Thoracic aorta (tissue), 2 donors: ENCODE measurements at places on chromosomes 3 and 15. TPM values are rescaled to one million over a fixed set of nuclear protein-coding genes. Genes with fewer than 3 reads are reported as not detected.

DNA sequence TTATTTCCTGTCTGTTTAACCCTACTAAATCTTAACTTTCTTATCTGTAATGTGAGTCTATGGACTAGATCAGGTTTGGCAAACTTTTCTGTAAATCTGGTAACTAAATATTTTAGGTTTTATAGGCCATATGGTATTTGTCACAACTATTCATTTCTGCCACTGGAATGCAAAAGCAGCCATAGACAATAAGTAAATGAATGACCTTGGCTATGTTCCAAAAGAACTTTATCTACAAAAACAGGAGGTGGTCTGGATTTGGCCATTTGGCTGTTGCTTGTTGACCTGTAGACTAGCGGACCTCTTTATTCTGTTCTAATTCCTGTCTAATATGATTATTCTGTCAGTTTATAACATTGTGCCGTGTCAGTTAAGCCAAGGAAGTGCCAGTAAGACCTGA is 314.2 kb downstream of the LPP start:
- DNase-seq, result no peak

GRCh38 chr3:171585039-171585438 is 124.8 kb upstream of the TNIK start:
- no peak for DNase-seq

DNA sequence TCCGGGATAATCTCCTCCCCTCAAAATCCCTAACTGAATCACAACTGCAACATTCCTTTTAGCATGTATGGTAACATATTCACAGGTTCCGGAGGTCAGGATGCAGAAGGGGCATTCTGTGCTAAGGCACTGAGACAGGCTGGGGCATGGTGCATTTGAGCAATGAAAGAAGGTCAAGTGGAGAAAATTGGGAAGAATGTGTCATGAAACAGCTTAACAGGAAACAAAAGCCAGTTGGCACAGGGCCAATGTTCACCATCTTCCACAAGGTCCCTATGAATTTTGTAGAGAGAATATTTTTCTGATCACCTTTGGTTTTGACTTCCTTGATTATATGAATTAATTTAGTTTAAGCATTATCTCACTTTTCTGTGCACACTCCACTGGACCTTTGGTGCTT is 587.7 kb upstream of the NR2F2 start:
- no peak for DNase-seq

- DNase-seq, result no peak
Observed at GRCh38 chr3:122299872-122300460, 25.1 kb upstream of the CSTA start.

DNA sequence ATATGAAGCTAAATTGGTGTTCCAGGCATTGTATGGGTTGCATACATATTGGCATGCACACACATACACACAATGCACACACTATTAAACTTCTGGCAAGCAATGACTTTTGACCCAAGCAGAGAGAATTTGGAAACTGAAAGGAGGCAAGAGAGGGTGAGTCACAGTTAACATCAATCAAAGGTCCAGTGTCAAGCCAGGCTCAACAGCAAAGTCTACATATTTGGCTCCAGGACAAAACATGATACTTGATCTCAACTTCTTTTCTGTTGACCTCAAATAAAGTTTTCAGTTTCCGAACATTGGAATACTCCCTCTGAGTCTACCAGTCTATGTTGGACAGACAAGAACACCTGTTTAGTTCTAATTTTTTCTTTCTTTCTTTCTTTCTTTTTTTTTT is 28.3 kb downstream of the IL12A start:
- DNase-seq, result no peak

GRCh38 chr3:37595784-37596180 is 265.9 kb upstream of the CTDSPL start:
- no peak for DNase-seq

GRCh38 chr3:11327619-11328018 is 55.4 kb downstream of the ATG7 start:
- no peak for DNase-seq

DNA sequence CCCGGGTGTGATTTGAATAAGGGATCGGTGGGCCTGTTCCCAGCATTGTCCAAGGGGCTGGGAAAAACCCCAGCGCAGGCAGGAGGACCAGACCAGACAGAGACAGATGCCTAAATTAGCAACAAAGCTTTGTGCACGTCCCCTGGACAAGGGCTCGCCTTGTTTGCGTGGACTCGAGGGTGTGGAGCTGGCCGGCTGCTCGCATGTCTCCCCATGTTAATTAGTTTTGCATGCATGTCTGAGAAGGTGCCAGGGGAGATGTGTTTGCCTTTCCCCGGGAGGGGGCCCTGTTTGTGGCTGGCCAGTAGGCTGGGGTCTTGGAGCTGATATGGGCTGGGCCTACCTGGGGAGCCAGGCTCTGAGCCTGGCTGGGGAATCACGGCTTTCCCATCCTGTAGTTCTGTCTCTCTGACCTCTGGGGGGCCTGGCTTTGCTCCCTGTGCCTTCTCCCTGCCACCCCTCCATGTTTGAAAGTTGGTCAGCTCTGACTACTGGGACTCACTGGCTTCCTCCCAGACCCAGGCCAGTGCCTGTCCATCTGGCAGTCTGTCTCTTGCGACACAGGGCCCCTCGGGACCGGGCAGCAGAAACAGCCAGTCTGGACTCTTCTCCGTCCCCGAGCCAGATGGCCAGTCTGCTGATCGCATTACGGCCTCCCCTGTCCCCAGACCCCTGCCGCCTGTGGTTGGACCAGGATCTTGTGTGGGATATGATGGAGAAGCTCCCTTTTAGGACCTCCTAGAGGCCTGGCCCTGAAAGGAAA is 55.4 kb upstream of the POLG start:
- no peak for DNase-seq

DNA sequence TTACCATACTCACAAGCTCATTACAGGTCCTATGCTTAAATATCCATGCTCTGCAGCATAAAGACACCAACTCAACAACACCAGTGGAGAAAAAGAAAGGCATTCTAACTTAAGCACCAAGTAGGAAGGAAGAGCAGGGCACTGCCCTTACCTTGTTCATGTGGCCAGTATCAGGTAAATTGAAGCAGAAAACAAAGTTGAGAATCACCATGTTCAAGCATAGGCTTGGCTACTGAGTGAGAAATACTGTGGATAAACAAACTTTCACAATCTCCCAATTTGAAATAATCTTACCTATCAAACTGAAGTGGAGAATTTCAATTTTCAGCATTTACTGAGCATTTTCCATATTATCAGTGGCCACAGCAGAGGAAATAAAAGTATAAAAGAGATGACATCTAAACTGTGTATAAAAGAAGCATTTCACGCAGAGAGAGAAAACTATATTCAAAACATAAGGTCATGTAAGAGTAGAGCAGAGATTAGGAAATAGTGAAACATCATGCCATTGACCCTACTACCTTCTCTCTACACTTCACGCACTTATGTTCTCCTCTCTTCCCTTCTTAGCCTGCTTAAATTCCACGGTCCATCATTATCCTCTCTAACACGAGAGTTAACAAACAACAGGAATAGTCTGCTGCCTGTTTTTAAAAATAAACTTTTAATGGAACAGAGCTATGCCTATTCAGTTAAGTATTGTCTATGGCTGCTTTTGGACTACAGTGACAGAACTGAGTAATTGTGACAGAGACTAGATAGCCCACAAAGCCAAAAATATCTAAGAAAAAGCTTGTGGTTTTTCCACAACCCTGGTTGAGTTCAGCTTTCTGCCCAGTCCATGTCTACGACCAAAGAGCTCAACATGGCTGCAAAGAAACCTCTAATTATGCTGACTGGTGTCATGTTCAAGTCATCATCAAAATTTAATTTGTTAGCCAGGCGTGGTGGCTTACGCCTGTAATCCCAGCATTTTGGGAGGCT is 142.5 kb downstream of the NR1I2 start:
- DNase-seq, result no peak

GRCh38 chr15:92886815-92887214 is 13.3 kb upstream of the CHD2 start:
- no peak for DNase-seq

LINGO1 gene
- total RNA-seq, result 4.6 TPM

SMCO1 gene
- not detected for total RNA-seq

CFAP92 gene
- total RNA-seq, result 0.68 TPM

GNAT1 gene
- 0.54 TPM for total RNA-seq

MYO9A gene
- 48.2 TPM for total RNA-seq
